Left renal pelvis (tissue), 4 donors: ENCODE measurements at places on chromosomes 5 and 9.

- DNase-seq, result no peak
These were observed 38.3 kb downstream of the TRIO start for GRCh38 chr5:14181299-14181968.

DNA sequence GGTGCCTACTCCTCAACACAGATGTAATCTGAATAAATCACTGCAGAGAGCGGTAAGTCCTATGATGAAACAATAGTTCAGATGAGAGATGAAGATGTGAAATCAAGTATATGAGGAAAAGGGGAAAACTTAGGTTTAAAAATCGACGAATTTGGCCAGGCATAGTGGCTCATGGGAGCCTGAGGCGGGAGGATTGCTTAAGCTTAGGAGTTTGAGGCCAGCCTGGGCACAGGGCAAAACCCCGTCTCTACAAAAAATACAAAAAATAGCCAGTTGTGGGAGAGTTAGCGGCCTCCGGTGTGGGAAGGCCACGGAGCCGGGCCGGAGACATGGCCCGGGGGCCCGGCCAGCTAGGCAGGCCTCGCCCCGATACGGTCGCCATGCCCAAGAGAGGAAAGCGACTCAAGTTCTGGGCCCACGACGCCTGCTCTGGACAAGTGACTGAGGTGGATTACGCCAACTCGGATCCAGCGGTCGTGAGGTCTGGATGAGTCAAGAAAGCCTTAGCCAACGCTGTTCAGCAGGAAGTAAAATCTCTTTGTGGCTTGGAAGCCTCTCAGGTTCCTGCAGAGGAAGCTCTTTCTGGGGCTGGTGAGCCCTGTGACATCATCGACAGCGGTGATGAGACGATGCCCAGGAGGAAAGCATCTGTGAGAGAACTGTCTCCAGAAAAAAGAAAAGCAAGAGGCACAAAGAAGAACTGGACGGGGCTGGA lies 62.8 kb upstream of the SUB1 start:
- DNase-seq, result no peak

DNA sequence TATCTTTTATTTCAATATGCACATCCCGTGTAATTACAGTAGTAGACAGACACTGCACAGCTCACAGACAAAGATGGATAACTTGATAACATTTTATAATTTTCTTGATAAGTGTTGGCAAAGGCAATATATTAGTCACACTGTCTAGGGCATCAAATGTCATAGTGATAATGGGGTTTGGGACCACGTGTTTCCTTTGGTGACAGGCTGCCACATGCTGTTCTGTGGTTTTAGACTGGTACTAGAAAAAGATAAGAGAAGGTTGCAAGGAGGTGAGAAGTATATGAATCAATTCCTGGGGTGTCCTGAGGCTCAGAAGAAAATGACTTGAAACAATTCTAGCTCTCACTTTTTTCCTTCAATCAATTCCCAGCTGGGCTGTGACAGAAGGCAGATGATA lies 258.8 kb upstream of the CHD1 start:
- no peak for DNase-seq

GRCh38 chr9:72474676-72475075 lies 46.7 kb upstream of the TMC1 start:
- DNase-seq, result no peak
